Stimulated activated CD8-positive, alpha-beta memory T cell treated with anti-CD3 and anti-CD28 coated beads, Interleukin-4, amount 100 ng/mL, for 4 hours (primary cell): ENCODE measurements at places on chromosomes 3 and 15.

GRCh38 chr3:1007866-1008265 lies 85.0 kb upstream of the CNTN6 start:
- DNase-seq = no peak

GRCh38 chr3:81352867-81353266 lies 408.6 kb downstream of the GBE1 start:
- no peak for DNase-seq

GRCh38 chr3:111617912-111618601 lies 22.9 kb upstream of the ZBED2 start:
- no peak for DNase-seq

GRCh38 chr3:118186051-118186450 lies 848.6 kb downstream of the IGSF11 start:
- DNase-seq = no peak

DNA sequence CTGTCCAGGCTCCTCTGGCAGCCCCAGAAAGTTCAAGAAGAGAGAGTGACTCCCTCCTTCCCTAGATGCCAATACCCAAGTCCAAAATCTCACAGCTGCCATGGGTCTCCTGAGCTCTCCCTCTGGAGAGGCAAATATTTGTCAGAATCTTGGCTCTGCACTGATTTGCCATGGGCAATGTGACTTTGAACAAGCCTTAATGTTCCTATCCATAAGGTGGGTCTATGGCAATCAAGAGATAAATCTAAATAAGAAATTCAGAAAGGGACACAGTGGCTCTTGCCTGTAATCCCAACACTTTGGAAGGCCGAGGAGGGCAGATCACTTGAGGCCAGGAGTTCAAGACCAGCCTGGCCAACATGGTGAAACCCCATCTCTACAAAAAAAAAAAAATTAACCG lies 12.4 kb upstream of the WNT7A start:
- DNase-seq = no peak

DNA sequence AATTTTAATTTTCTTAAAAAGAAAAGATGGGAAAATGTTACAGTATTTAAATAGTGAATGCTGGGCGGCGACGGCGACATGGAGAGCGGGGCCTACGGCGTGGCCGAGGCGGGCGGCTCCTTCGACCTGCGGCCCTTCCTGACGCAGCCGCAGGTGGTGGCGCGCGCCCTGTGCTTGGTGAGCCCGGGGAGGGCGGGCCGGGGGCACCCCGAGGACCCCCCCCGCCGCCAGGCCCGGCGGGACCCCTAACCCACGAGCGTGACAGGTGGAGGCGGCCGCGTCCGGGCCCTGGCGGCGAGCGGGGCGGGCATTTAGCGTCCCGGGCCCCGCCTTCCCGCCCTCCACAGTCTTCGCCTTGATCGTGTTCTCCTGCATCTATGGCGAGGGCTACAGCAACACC lies 38.4 kb upstream of the GOLGA8J start:
- DNase-seq = no peak

DNA sequence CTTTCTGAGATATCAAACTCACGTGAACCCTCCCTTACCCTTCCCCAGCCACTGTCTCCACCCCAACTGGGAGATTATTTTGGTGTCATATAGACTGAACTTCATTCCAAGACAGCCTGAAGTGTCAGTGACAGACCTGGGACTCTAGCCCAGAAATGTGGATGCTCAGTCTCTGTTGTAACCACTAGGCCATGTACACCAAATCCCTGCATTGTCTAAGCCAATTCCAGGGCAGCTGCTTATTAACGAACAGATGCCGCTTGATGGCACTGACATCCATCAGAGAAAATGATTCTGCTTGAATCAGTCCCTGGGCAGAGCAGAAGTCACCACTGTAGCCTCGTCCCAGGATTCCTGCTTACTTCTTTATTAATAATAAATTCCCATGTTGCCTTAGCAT lies 305.5 kb downstream of the GRM7 start:
- no peak for DNase-seq

- DNase-seq = no peak
These were observed 3.6 kb downstream of the FOXP1 start for GRCh38 chr3:71579935-71580406.

- no peak for DNase-seq
These were observed 362.4 kb downstream of the FEZF2 start for GRCh38 chr3:62010989-62011388.

- no peak for DNase-seq
These were observed 65.0 kb downstream of the NIPA2 start for GRCh38 chr15:22903427-22903826.

- DNase-seq = no peak
These were observed 1.5 kb downstream of the CLDN1 start for GRCh38 chr3:190320594-190321362.

- no peak for DNase-seq
These were observed 240.1 kb upstream of the ZNF385D start for GRCh38 chr3:21991061-21991460.

DNA sequence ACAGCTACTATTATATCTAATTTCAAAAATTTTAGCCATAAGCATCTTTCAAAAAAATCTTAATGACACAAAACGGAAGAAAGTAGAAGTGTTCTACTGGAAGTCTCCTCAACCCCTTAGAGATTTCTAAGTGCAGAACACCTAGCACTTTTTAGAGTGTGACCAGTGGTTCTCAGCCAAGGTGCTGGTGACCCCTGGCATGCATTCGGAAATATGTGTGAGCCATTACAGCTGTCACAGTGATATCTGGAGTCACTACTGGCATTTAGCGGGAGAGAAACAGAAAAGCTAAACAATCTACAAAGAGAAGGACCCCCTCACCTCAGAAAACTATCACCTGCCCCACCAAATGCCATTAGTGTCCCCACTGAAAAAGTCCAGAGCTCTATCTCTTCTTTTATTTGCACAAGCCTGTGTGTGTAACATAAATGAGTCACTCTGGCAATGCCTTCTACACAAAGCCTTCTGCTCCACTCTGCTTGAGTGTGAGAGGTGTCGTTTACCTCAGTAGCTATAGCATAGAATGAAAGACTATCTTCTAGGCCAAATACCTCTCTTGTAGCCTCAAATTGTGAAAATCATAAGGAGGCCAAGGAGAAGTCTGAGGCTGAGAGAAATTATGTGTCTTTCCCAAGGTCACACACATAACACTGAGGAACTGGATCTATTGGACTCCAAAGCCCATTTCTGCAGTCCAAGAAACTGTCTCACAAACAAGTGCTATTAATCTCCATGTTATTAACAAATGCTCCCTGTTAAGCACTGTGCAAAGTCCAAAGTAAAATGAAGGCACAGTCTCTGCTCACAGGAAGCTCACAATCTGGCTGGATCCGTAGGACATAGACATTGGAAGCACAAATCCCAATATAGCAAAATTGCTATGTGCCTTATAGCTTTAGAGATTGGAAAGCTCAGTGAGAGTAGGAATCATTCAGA lies 28.5 kb upstream of the KCNMB2 start:
- DNase-seq = no peak

- DNase-seq = no peak
These were observed 680 bp downstream of the GOLIM4 start for GRCh38 chr3:168094877-168095610.

DNA sequence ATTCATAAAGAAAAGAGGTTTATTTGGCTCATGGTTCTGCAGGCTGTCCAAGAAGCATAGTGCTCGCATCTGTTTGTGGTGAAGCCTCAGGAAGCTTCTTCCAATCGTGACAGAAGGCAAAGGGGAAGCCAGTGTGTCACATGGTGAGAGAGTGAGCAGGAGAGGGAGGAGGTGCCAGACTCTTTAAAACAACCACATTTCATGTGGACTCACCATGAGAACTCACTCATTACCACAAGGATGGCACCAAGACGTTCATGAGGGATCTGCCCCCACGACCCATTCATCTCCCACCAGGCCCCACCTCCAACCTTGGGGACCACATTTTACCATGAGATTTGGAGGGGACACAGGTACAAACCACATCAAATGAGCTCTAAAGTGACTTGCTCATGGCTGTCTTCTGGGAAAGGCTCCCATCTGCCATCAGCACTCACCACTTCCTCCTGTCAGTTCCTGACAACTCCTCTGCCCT lies 327.3 kb upstream of the TLE3 start:
- DNase-seq = no peak

- DNase-seq = no peak
These were observed 50.6 kb downstream of the SERP1 start for GRCh38 chr3:150495563-150496168.

- peak; percentile 19 for DNase-seq
These were observed 393 bp downstream of the ERICH6 start for GRCh38 chr3:150703299-150703755.

DNA sequence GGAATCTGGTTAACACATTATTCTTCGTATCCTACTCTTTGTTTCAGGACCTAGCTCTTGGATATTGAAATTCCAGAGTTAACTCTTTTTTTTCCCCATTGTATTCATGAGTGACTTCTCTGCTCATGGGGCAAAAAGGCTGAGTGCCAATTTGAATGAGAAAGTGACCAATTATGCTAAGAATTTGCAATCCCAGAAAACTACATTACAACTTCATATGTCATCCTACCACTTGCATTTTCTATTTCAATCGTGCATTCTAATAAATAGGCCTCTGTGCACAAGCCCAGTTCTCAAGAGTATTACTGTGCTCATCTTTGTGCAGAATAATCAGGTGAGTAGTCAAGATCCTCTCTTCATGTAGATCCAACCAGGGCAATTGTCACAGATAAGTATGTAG lies 537.8 kb downstream of the OTOL1 start:
- DNase-seq = no peak

GRCh38 chr3:102200126-102200525 lies 234.7 kb upstream of the ZPLD1 start:
- DNase-seq = no peak

- DNase-seq = no peak
These were observed 20.5 kb upstream of the MUC20 start for GRCh38 chr3:195700319-195700718.

DNA sequence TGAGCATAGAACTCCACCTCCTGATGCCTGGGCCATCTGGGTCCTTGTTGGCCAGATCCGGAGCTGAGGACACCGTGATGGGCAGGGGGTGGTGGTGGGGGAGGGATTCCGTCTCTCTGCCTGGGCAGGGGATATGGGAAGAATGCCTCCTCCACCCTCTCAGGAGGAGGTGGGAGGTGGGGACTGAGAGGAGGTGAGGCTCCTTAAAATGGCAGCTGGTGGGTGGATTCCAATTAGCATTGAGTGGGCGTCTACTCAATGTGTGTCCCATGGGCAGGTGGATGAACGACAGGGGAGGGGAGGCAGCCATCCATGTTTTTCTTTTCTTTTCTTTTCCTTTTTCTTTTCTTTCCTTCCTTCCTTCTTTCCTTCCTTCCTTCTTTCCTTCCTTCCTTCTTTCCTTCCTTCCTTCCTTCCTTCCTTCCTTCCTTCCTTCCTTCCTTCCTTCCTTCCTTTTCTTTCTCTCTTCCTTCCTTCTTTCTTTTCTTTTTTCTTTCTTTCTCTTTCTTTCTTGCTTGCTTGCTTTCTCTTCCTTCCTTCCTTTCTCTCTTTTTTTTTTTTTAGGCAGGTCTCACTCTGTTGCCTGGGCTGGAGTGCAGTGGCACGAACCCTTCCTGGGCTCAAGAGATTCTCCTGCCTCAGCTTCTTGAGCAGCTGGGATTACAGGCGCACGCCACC lies 5.0 kb downstream of the SLC28A1 start:
- no peak for DNase-seq

GRCh38 chr3:10447527-10448260 lies 57.7 kb downstream of the ATP2B2 start:
- DNase-seq = no peak

- no peak for DNase-seq
These were observed 28.6 kb upstream of the GPR149 start for GRCh38 chr3:154458560-154458959.

GRCh38 chr3:146589899-146590508 lies 15.1 kb downstream of the PLSCR5 start:
- no peak for DNase-seq

DNA sequence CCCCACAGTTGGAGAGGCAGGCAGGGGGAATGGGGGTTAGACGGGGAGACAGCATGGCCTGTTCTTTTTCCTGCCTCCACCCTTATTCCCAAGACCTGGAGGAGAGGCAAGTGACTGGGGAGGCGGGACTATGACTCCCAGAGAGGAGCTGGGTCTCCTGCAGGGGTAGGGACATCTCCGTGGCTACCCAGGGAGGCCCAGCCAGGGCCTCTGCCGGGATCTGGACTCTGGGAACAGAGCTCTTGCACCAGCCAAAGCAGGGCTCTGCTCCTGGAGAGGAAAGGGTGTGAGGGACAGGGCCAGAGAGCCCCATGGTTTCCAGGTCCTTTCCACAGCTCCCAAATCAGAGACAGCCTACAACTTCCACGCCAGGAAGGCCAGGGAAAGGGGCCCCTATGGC lies 22.8 kb downstream of the CFAP100 start:
- no peak for DNase-seq

- no peak for DNase-seq
These were observed 11.6 kb downstream of the PHLDB2 start for GRCh38 chr3:111870620-111871019.
